ENCODE measurements at places on chromosomes 6 and 20.

- DNase-seq, result no peak
Observed at GRCh38 chr6:154509421-154510143, 903 bp downstream of the CNKSR3 start.

DNA sequence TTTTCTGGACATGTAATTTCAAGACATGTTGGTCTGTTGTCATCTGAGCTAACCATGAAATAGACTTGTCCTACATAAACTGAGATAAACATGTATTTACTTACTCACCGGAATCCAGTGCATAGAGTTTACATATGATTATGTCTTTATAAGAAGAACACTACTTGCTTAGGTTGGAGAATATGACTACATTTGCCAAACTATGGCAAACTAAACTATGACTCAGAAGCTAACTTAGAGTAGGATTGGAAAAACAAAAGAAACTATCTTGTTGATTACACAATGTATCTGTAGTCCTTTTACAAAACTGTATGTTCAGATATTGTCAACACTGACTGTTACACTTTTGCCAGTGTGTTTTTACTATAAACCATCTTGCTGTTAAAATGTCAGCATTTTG lies 113.3 kb downstream of the CRYBG1 start:
- no peak for DNase-seq

- DNase-seq, result no peak
Observed at GRCh38 chr20:62860391-62860923, 1.2 kb downstream of the TCFL5 start.

DNA sequence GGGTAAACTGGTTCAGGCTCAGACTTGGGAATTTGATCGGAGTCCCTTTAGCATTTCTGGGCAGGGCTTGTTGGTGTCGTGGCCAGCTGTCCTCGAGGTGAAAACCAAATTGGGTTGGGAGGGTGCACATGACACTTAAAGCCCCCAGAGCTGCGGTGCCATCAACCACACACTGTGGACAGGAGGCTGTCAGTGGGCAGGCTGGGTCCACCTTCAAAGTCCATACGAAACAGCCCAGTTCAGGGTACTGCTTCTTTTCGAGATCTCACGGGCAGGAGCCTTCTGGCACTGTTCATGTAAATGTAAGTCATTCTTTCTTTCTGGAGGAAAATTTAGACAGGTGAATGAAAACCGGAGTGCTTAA lies 7.0 kb downstream of the SYNJ2 start:
- DNase-seq, result no peak

- DNase-seq, result no peak
Observed at GRCh38 chr6:154768280-154768679, 35.1 kb downstream of the SCAF8 start.

GRCh38 chr6:156060013-156060412 lies 604.4 kb upstream of the NOX3 start:
- DNase-seq, result no peak

DNA sequence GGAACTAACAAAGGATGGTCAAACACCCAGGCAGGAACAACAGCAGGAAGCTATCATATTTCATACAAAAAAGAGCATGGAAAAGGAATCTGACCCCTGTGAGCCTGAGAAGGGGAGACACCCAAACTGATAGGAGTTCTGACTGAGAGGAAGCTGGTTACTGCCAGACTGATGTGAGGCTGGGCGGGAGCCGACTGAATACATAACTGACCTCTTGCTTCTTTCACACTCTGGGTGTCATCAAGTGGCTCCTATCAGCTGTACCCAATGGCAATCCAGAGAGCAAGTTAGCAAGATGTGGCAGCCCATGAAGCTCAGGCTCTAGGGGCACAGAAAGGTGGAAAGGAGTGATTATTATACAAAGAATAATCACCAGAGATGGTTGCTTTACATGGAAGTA lies 795.1 kb upstream of the HS3ST5 start:
- no peak for DNase-seq
